Activated CD4-positive, alpha-beta T cell treated with anti-CD3 and anti-CD28 coated beads, Interleukin-2, amount 50 U/mL, for 4 hours (primary cell): ENCODE measurements at places on chromosomes 13 and 19.

DNA sequence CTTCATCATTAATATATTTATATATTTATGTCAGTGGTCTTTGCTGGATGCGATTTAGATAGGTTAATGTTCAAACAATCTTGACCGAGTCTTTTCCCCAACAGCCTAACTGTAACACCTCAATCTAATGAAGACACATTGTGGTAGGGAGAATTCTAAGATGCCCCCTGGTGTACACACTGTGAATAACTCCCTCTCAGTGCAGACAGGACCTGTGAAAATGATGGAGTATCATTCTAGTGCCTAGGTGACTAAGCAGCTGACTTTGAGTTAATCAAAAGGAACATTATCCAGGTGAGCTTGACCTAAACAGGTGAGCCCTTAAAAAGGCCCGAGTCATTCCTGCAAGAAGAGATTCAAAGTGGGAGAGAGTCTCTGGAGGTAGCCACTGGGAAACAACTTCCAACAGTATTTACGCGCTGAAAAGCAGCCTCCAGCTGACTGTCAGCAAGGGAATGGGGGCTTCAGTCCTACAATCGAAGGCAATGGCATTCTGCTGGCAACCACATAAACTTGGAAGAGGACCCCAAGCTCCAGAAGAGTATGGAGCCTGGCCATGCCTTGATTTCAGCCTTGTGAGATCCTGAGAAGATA, 28.0 kb upstream of the KBTBD7 start:
- peak; percentile 40 for DNase-seq

DNA sequence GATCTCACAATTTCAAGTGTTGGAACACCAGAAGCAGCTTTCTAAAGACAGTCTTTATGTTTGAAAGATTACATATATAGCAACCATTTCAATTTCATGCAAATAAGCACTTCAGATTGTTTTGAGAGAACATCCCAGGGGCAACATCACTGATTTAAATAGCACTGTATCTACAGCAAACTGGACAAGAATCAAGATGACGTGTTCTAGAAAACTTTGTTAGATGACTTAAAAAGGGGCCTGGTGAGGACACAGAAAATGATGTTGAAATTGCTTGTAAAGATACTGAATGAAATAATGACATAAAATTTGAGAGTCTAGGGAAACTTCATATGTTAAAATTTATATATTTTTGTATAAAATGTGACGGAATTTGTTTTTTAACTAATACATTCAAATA, 277.1 kb downstream of the KLF12 start:
- no peak for DNase-seq

DNA sequence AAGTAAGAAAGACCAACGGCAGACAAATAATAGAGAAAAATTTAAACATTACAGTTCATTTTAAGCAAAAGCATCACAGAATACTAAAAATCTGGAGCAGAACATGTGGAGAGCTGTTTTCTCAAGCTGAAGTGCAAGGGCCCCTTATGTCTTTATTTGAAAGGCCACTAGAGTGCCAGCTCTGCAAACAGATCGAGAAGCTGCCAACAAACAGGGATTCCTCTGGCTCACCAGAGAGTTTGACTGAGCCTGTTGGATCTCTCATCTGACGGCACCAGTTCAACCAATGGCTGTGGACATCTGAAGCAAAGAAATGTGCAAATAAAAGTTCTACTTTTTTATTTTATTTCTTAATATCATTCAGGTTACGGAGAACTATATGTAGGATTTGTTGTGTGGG, 119.7 kb downstream of the COL4A2 start:
- DNase-seq: no peak

- no peak for DNase-seq
Measured at GRCh38 chr13:92573467-92574057, 653.0 kb upstream of the GPC6 start.

GRCh38 chr19:46728208-46728607, 11.3 kb upstream of the PRKD2 start:
- DNase-seq: no peak

- no peak for DNase-seq
Measured at GRCh38 chr19:18999016-18999758, 34.1 kb downstream of the SUGP2 start.
